Activated CD8-positive, alpha-beta T cell treated with anti-CD3 and anti-CD28 coated beads for 36 hours (primary cell): ENCODE measurements at places on chromosomes 1 and 21.

- no peak for DNase-seq
Measured at GRCh38 chr1:147171399-147172167, 687 bp downstream of the PRKAB2 start.

DNA sequence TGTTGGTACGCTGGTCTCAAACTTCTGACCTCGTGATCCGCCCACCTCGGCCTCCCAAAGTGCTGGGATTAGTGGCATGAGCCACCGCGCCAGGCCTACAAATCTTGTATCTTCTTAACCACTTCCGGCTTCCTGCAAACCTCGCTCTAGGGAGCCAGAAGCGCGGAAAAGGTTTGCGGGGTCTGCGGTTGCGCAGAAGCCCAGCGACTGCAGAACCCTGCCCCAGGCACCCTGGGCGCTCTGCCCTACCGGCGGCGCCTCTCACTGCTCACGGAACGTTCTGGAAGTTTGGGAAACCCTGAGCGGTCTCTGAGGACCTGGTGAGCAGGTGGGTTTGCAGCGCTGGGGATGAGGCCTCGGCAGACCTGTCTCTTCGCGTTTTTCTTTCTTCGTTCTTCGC, at the start of gene C1orf146:
Gene C1orf146 (plus strand): TSS at position 195 of the 400 bp plus-strand sequence. CDS start 13,506 bp downstream, outside the sequence.
- no peak for DNase-seq

GRCh38 chr1:119895102-119895501, 1.2 kb downstream of the ADAM30 start:
- no peak for DNase-seq

DNA sequence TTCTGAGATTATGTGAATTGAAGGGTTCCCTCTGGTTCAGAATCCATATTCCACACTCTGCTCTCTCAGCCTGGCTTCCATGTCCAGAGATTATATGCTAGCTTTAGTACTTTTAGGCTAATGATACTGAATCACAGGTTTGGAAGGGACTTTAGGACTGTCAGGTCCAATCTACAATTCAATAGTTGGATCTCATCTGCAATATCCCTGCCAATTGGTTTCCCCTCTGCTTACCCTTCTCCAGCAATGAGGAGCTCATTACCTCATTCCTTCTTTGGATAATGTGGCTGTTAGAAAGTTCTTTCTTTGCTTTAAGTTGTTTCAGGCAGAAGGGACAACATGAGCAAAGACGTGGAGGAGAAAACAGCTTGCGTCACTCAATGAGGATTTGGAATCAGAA, 245.3 kb downstream of the PLPP3 start:
- DNase-seq: no peak

- no peak for DNase-seq
Measured at GRCh38 chr1:229951856-229952534, 115.0 kb upstream of the GALNT2 start.

- no peak for DNase-seq
Measured at GRCh38 chr1:96967311-96967710, 245.7 kb downstream of the PTBP2 start.

DNA sequence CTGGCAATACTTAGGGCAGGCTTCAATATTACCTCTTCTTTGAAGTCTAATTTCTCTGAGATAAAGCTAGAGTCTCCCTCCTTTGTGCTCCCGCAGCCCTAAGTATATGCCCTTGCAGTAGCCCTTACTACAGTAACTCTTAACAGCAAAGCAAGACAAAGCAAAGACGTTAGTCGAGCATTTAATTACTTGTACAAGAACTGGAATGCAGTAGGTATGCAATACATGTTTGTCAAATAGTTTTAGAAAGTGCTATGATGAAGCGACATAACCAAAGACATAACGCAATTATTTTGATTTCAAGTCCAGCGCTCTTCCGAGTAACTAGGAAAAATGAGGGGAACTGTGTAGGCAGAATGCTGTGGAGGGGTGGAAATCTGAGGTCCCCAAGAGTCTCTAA, 1.6 kb downstream of the P3H1 start:
- no peak for DNase-seq

DNA sequence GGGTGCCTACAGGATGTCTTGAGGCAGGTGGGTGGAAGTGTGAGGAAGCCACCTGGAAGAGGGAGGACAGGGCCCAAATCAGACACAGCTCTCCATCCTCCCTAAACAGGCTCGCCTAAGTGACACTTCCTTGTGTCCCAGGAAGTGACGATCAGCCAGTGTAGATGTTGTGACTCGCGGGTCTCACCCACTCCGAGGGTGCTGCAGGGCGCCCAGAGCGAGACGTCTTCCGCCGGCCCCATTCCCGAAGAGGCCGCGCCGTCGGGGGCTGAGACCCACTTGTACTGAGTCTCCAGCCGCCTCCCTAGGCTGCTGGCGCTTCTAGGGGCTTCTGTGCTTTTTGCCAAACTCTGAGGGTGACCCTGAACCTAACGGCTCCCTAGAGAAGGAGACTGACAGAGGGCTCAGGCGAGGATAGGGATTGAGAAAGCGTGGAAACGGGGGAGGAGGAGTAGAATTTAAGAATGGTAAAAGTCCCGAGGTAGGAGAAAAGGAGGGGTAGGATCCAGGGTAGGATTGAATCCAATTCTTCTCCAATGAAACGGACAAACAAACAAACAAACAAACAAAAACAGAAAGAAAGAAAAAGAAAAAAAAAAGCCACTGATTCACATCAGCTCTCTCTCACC, 543 bp upstream of the MARK1 start:
- no peak for DNase-seq

DNA sequence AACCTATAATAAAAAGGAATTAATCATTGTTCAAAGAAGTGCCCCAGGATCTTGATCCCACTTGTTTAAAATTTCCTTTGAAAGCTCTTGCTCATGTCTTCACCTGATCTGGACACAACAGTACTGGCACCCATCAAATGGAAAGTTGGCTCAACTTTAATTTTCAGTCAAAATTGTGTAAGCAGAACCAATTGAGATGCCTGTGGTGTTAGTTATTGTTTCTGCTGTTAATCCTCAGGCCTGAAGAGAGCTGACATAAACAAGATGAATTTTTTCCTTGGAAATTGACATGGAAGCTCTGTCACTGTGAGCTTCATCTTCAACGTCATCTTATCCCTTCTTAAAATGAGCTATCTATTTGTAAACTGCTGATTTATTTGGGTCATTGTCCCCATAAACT, 88.3 kb upstream of the TNFSF4 start:
- no peak for DNase-seq

DNA sequence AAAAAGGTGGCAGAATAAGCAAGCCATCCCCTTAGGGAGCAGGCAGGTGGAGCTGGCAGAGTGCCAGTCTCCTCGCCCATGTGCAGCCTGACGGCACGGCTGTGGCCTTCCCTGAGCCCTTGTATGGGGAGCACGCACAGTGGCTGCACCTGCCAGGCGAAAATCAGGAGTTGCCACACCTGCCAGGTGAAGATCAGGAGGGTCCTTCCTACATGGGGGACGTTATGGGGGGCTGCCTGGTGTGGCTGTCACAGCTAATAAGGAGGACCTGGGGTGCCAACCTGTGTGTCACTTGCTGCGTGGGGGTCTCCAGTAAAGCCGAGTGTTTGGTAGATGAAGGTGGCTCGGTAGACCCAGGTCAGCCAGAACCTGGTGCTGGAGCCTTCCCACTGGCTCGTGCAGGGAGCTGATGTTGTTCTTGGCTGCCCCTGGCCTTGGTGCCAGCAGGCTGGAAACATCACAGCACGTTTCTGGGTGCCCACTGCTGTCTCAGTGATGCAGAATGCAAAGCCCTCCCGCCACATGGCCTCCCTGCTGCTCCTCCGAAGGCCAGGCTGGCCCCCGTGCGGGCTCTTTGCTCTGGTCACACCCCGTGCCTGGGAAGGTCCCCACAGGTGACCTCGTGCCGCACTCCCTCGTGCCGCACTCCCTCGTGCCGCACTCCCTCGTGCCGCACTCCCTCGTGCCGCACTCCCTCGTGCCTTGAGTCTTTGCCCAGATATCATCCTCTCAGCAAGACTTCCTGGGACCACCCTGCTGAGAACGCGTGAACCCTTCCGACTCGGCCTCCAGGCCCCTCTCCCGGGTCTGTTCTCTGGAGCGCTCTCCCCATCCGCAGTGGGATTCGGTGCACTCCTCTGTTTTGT, 55.4 kb downstream of the SLC37A1 start:
- no peak for DNase-seq

DNA sequence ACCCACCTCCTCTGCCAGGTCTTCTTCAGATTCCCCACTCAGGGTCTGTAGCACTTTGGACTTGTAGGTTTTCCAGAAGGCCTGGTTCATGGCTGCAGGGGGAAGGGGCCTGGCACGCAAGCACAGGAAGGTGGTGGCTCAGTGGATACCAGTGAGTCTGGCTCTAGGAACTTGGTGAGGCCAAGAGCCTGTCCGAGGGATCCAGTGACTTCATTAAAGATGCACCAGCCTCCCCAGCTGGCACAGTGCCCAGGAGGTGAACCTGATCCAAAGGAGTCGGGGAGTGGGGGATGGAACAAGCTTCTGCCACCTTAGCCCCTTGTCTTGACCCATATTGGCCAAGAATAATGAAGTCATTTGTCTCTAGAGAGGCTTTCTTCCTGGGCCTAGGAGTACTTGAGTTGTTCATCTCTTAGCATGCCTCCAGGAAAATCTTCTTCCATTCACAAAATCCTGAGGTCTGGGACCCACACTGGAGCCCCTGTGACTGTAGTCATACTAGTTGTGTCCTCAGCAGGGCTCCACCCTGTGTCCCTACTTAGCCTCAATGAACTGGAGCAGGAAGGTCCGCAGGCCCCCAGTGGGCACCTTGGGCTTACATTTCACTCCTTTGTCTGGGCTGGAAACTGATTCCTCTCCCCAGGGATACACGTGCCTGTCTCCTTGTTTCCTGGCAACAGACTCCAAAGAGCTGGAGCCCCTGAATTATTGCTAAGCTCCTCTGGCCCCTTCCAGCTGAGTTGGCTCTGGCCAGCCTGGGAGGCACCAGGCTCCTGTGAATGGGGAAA, at the start of gene C1orf232:
Gene C1orf232 (minus strand): TSS at position 554 of the 788 bp plus-strand sequence. CDS start 464 bp downstream, at position 90.
- no peak for DNase-seq

DNA sequence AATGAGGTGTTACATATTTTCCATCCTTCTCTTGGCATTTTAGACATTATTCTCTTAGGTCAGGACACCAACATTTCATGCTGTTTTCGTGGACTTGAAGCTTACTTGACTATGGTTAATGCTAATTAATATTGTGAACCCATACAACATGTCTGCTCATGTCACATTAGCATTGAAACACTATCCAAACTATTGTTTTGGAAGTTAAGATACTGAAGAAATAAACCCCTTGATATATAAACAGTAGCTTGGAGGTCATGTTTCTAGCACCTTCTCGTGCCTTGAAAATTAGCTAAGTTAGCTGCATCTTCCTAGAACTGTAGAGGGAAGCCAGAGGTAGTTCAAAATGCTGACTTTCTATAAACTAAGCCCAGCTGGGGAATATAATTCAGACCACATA, 288.8 kb downstream of the LTN1 start:
- DNase-seq: no peak

DNA sequence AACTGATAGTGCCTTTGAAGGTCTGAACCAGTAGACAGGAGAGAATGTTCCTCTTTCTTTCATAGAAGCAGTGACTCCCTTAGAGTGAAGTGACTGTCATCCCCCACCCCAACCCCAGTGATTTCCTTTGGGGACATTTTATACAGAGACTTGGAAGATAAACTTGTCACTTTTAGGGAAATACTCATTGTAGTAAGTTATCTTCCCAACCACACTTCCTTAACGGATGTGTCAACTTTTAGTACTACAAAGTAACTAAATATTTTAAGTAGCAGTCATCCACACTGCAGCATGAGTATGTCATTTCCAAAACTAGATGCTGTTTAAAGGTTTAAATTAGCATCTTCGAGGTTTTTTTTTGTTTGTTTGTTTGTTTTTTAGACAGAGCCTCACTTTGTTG, 13.7 kb downstream of the LRRC8B start:
- no peak for DNase-seq

- no peak for DNase-seq
Measured at GRCh38 chr1:2519729-2520128, 6.7 kb downstream of the PANK4 start.

- no peak for DNase-seq
Measured at GRCh38 chr1:110002695-110003094, 18.1 kb downstream of the AHCYL1 start.

- no peak for DNase-seq
Measured at GRCh38 chr1:49416758-49417157, 607.0 kb downstream of the AGBL4 start.

GRCh38 chr1:3625151-3625907, 514 bp downstream of the TPRG1L start:
- peak; percentile 37 for DNase-seq

- DNase-seq: no peak
Measured at GRCh38 chr1:181659321-181659957, 176.1 kb downstream of the CACNA1E start.

DNA sequence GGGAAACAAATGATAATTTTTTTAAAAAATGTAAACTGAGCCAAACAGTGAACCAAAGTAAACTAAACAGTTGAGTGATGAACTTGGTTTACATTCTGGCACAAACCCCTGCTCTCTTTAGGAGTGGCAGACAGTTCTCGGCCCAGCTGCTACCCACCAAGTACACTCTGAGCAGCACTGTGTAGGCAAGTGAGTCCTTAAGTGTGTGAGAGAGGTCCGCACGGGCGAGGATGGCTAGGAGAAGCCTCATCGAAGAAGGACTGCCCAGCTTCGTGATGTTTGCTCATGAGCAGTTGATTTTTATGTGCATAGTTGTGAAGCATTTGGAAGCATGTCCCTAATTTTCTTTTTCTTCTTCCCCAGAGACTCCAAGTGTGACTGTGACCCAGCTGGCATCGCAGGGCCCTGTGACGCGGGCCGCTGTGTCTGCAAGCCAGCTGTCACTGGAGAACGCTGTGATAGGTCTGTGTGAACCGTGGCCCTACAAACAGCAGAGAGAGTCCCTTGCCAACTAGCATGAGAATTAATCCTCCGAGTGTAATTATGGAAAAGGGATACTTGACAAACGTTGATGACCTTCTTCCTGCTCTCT, 32.1 kb downstream of the LAMC2 start:
- no peak for DNase-seq

DNA sequence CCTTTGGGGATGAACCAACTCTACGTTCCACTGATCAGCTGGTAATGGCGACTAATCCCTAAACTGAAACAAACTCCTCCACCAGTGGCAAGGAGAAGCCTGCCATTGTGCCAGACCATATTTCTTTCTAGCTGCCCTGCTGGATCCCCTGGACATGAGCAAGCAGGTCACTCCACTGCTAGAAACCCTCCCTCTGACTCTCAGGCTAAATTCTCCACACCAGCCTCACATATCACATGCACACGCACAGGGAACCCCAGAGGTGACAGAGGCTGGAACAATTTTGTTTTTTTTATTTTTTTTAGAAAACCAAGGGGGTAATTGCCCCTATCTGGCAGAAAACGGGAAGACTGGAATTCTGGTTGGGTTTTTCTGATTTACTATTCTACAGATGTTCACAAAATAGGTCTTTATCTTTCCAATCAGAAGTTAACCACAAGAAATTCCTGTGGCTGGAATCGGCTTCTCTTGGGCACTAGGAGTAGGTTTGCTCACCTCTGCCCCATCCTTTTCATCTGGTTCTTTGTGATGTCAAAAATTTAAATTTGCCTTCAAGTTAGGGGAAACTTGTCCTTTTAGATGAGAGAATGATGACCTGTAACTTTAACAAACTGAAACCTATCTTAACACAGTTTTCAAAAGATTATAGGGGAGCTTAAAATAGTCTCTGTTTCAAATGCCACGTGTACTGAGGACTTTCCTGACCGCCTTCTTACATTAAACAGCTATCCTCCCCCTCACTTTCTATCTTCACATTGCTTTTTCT, 258.1 kb downstream of the SDCCAG8 start:
- DNase-seq: no peak

GRCh38 chr1:212595787-212596714, 12.5 kb upstream of the ATF3 start:
- peak; percentile 70 for DNase-seq
